ENCODE measurements at places on chromosomes 16 and 17.

GRCh38 chr16:85461814-85462713, 151.1 kb upstream of the GSE1 start:
- no peak for DNase-seq

DNA sequence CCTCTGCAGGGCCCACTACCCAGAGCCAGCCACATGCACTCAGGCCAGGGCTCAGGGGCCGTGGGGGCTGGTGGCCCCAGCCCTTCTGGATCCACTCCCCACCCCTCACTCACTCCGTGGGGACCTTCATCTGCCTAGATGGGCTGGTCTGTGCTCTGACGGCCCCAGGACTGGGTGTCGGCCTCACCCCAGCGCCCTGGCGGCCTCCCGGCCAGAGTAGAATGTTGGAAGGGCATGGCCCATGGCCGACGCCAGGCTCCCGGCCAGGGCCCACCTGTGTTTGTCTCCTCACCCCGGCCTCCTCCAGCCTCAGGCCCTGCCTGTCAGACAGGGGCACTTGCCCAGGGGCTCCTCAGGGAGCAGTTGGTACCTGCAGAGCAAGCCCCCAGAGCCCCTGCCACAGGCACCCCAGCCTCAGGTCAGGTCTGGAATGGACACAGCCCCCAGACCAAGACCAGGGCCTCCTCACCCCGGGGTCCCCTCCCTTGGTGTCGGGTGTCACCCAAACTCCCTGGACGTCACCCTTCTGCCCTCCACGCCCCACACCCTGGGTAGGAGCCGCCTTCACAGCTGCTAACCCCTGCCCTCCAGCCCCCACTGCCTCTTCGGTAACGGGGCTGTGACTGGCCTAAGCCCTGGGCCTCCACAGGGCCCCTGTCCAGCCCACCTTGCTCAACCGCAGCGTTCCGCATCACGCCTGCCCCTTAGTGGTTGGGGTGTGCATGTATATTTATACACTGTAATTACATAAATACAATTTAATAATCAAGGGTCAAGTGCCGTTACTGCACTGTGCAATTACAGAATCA, 3.0 kb upstream of the CDH15 start:
- no peak for DNase-seq

DNA sequence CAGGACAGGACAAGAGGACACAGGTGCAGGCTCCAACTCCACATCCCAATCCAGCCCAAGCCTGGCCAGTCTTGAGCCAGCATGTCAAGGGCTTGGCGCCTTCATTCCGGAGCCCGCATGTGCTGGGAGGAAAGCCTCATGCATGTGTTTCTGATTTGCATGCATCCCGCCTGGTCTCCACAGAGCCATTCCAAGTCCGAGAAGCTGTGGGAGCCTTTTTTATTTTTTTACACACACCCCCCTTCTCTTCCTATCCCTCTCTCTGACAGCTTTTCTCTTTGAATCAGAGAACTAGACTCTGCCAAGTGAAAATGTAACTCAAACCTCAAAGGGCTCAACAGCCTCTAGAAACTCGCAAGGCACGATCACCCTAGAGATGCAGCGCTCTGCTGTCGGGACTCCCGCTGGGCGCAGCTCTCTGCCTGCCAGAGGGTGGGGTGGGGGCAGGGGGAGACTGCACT, 45.1 kb downstream of the NOG start:
- DNase-seq = no peak

- DNase-seq = no peak
Observed at GRCh38 chr17:58300336-58300735, 19.6 kb upstream of the MPO start.

GRCh38 chr17:61155590-61156237, 243.9 kb upstream of the TBX2 start:
- DNase-seq = no peak

DNA sequence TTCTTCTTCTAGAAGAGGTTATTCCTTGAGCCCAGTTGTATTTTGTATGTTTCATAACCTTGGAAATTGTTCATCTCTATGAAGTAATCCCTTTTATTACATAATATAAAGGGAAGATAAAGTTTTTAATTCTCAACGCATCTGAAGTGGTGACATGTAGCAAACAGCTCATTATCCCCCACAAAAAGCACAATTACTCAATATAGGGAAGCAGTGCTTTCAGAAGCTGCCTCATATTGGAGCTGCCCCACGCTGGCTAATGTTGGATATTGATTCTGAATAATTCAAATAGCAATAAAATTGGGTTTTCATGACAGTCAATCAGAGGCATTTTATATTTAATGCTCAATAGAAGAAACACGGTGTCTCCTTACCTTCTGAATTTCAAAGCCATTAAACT, 604.3 kb upstream of the RBFOX1 start:
- DNase-seq = no peak

GRCh38 chr16:8648877-8649276, 25.5 kb upstream of the ABAT start:
- no peak for DNase-seq

DNA sequence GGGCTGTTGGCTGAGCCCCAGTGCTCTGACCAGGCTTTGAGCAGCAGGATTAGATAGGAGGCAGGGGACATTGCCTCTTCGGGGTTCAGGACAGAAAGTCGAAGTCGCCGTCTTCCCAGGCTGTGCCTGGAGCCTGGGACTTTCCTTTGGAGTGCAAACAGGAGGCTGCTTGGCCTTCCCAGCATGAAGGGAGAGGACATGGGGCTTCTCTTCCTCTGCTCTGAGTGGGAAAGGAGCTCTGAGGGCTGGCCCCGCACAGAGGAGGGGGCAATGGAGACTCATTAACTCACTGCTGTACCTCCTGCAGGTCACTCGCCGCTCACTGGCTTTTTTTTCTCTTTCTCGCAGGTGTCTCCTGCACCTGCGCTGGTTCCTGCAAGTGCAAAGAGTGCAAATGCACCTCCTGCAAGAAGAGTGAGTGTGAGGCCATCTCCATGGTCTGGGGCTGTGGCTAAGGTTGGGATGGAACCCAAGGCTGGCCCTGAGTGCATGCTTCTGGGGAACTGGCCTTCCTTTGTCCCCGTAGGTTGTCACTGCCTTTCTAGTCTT, 642 bp downstream of the MT1F start:
- no peak for DNase-seq

DNA sequence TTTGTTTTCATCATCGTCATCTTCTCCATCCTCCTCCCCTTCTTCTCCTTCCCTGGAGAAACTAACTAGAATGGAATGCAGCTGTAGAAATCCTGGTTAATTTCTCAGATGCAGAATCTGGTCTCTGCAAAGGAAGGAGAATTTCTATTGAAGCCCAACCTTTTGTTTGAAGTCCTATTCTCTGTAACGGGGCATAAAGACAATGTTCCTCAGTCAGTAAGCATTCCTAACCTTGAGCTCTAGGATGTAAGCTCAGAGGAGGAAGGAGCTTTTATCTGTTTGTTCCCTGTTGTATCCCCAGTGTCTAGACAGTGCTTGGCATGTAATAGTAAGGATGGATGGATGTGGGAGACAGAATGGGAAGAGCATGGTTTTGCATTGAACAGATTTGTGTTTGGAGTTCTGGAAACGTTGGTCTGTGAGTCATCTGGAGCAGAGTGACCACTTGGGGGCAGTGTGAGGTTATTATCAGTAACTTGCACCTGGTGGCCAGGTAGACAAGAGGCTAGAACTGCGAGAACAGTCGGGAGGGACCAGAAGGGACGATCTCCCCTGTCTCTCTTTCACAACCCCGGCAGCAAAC, 363.7 kb downstream of the SNX29 start:
- DNase-seq = no peak

GRCh38 chr17:13476720-13477119, 125.0 kb downstream of the HS3ST3A1 start:
- DNase-seq = no peak

DNA sequence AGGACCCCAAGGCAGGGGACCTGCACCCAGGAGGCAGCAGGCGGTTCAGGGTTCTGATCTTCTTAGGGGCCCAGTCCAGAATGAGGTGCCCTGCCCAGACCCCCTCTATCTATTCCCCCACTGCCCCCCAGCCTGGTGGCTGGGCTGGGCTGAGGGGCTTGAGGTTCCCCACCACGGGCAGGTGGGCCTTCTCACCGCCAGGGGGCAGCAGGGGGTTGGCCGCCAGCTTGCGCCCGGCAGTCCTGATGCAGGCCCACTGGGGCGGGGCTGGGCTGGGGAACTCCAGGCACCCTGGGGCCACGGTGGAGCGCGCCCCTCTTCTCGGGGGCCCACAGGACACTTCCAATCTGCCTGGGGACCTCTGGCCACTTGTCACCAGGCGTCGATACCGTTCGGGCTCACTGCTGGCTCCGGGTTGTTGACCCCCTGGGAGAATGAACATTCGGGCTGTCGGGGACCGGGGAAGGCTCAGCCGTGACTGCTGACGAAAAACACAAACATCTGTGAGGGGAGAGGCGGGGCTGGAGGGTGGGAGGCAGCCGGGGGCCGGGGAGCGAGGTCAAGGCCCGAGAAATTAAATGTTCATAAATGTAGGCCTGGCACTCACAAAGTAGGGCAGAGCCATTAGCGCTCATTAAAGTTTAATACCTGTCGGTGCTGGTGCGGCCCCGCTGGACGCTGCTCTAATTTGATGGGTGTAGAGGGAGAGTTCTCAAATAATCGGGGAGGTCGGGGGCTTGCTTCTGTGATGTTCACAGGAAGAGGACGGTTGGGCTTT, 219.3 kb upstream of the GSE1 start:
- DNase-seq = peak; percentile 59

DNA sequence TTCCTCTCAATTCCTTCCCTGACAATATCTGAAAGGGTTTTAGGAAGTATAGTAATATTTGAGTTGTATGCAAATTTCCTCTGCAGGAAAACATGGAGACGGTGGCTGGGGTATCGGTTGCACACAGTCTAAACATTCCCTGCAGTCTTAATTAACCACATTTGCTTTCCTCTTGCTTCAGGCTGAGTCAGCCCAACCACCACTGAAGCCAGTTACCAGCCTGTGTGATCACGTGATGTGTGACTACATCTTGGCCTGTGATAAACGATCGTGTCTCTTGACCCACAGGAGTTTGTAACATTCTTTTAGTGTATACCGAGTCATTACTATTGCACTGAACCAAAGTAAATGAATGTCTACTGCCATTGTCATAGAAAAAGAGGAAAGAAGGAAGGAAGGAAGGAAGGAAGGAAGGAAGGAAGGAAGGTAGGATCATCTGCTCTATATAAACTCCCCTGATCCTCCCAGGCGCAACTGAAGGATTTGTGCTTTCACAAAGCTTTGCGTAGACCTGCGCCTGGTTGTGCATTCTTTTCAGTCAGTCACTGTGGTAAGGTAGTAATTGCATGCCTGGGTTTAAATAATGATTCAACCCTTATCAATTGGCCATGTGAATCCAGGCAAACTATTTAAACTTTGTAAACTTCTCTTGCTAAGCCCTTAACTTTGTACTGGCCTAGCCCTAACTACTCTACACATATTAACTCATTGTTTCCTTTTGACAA, 280.6 kb upstream of the SALL1 start:
- no peak for DNase-seq

- DNase-seq = no peak
Observed at GRCh38 chr16:86167061-86167460, 268.1 kb downstream of the IRF8 start.

DNA sequence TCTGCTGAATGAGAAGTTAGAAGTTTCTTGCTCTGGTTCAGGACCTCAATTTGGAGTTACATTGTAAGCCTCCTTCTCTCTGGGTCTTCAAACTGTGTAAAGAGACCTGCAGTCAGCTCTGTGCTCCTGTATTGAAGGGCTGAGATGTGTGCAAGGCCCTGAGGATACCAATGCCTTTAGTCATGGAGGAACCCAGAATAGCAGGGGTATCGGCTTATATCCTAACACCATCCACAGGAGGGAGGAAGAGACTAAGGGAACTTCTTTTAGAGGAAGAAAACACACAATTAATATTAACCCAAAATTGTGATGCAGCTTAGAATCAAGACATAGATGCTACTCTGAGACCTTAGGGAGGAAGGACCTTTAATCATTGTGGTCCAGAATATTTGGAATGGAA, 36.5 kb downstream of the GLP2R start:
- DNase-seq = no peak

- no peak for DNase-seq
Observed at GRCh38 chr17:77649717-77650211, 308.7 kb upstream of the TNRC6C start.

GRCh38 chr17:57956291-57957119, 1.3 kb upstream of the CUEDC1 start:
- DNase-seq = no peak

- no peak for DNase-seq
Observed at GRCh38 chr17:20207262-20207985, 198.3 kb downstream of the SPECC1 start.

DNA sequence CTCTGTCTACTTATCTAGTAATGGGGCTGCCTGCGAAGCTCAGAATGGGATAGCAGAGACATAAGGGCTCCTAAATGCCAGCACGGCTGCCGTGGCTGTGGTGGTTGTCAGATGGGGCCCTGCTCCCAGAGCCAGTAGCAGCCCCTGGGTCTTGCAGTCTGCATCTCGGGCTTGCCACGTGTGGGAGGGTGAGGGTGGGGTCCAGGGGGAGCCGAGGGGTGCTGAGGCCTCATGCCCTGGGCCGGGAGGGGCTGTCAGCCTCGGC, 88.8 kb upstream of the GSE1 start:
- DNase-seq = no peak

- peak; percentile 29 for DNase-seq
Observed at GRCh38 chr17:47978324-47978723, 7.4 kb downstream of the CDK5RAP3 start.

GRCh38 chr17:10200016-10200415, 1.6 kb upstream of the GAS7 start:
- no peak for DNase-seq
